Natural killer cell (primary cell): ENCODE measurements at places on chromosomes 1 and 21. TPM values are rescaled to one million over a fixed set of nuclear protein-coding genes. Genes with fewer than 3 reads are reported as not detected.

Gene SNRNP40
- 60.3 TPM for total RNA-seq

Gene LAMC2
- total RNA-seq = not detected

Gene OR2T8
- total RNA-seq = not detected

Gene SAMD13
- not detected for total RNA-seq

Gene GPR157
- total RNA-seq = 1.2 TPM

Gene KRTAP7-1
- total RNA-seq = not detected

DNA sequence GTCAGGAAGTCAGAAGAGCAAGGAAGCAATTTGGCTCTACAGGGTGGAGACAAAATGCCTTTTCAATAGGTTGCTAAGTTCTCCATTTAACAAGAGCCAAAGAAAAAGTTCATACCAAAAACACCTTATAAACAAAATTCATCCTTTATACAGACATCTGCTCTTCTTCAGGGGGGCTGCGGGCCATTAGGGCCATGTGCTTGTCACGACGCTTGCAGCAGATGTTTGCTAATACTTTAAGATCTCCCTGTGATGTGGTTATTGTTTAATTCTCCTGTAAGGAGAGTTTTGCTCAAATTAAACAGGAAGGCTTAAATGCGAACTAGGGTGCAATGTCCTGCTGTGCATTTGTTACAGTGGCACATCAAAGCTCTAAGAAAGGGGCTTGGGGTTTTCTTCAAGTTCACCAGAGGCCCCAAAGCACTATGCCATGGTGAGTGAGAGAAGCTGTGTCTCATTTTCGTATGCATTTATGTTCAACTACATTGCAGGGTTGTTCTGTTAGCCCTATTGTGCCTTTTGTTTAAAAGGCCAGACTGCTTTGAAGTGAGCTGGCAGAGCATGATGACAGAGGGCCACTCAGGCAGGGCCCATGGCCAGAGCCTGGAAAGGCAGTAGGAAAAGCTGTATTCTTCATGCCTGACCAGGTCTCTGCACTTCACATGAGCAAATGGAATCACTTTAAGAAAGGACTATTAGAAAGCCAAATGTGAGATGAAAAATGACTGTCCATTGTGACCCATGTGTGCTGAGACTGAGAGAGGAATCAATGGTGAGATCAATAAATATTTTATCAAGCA, 24.8 kb upstream of the NTPCR start:
- H3K27ac ChIP-seq = no peak overlapping the region
- H3K4me3 ChIP-seq = no peak overlapping the region
- no peaks in the 10 kb centered on the region for H3K36me3 ChIP-seq
- peak; percentile 55 for DNase-seq
- H3K27me3 ChIP-seq = no peaks in the 10 kb centered on the region
- H3K4me1 ChIP-seq = peaks cover 26% of the 10 kb centered on the region

GRCh38 chr1:6102532-6102845, 56.8 kb downstream of the KCNAB2 start:
- no peak overlapping the region for H3K27ac ChIP-seq
- no peaks in the 10 kb centered on the region for H3K27me3 ChIP-seq
- no peak overlapping the region for H3K4me3 ChIP-seq
- no peaks in the 10 kb centered on the region for H3K4me1 ChIP-seq

GRCh38 chr1:108609483-108610049, 49.7 kb downstream of the EEIG2 start:
- no peak for DNase-seq
- peaks cover 30% of the 10 kb centered on the region for H3K36me3 ChIP-seq
- H3K27ac ChIP-seq = no peak overlapping the region
- H3K27me3 ChIP-seq = no peaks in the 10 kb centered on the region
- no peak overlapping the region for H3K4me3 ChIP-seq

DNA sequence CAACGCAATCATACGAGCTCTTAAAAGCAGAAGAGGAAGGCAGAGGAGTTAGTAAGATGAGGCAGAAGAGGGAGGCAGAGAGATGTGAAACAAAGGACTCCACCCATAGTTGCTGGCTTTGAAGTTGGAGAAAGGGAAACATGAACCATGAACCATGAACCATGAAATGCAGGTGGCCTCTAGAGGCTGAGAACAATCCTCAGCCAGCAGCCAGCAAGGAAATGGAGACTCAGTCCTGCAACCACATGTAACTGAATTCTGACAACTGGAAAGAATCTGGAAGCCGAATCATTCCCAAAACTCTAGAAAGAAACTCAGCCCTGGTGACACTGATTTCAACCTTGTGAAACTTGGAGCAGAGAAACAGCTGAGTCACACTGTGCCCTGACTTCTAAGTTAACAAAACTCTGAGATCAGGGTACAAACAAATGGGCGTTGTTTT, 10.1 kb downstream of the DIPK1A start:
- no peak for DNase-seq
- H3K36me3 ChIP-seq = no peaks in the 10 kb centered on the region
- peak overlapping the region; percentile 29 for H3K27ac ChIP-seq
- H3K4me1 ChIP-seq = peaks cover 24% of the 10 kb centered on the region
- H3K27me3 ChIP-seq = no peaks in the 10 kb centered on the region
- H3K4me3 ChIP-seq = no peak overlapping the region

- H3K36me3 ChIP-seq = no peaks in the 10 kb centered on the region
- no peak for DNase-seq
- H3K27ac ChIP-seq = no peak overlapping the region
- no peak overlapping the region for H3K4me3 ChIP-seq
- H3K4me1 ChIP-seq = peaks cover 36% of the 10 kb centered on the region
Observed at GRCh38 chr21:35225573-35225972, 176.5 kb upstream of the RUNX1 start.

- no peak overlapping the region for H3K4me3 ChIP-seq
- H3K27ac ChIP-seq = no peak overlapping the region
- no peaks in the 10 kb centered on the region for H3K4me1 ChIP-seq
- DNase-seq = no peak
- no peaks in the 10 kb centered on the region for H3K27me3 ChIP-seq
Observed at GRCh38 chr21:26946744-26947446, 20.0 kb downstream of the ADAMTS5 start.

DNA sequence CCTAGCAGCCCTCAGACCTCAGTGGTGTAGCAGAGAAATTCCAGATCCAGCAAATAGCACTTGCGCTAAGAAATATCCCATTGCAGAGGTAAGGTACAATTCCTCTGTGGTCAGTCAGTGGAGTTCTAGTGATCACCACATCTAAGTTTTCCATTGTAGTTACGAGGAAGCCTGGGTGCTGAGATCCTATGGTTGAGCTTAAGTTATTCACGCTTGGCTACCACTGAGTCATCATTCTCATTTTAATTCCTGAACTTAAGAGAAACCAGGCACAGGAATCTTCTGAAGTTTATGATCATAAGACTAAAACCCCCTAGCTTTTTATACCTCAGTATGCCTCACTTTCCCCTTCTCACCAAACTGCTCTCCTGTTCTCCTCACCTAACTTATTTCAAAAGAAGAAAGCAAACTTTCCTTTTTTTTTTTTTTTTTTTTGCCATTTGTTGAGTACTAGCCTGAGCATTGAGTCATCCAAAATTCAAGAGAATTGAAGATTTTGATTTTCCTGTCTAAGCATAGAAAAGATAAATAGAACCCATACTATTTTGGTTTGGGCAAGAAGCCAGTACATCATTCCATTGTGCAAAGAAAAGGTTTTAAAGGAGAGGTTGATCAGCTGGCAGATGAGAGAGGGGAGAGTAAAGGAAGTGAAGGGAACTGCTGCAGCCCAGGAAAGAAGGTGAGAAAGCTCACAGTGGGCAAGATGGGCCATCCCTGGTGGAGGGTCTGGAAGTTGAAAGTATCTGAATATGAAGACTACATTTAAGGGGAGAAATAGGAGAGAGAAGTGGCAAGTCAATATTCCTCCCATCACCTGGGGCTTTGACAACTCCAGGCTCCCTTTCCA, 39.9 kb downstream of the SERBP1 start:
- H3K27me3 ChIP-seq = no peaks in the 10 kb centered on the region
- H3K27ac ChIP-seq = no peak overlapping the region
- no peak overlapping the region for H3K4me3 ChIP-seq
- peaks cover 39% of the 10 kb centered on the region for H3K36me3 ChIP-seq

GRCh38 chr1:208537198-208537597, 293.0 kb upstream of the PLXNA2 start:
- no peak for DNase-seq
- H3K27ac ChIP-seq = no peak overlapping the region
- H3K4me3 ChIP-seq = no peak overlapping the region
- no peaks in the 10 kb centered on the region for H3K27me3 ChIP-seq

- DNase-seq = no peak
- H3K4me1 ChIP-seq = peaks cover 25% of the 10 kb centered on the region
- H3K27ac ChIP-seq = no peak overlapping the region
Observed at GRCh38 chr21:42257091-42257765, 38.3 kb downstream of the ABCG1 start.

GRCh38 chr1:245932302-245932972, 574.6 kb downstream of the SMYD3 start:
- H3K27me3 ChIP-seq = no peaks in the 10 kb centered on the region
- no peak for DNase-seq
- no peaks in the 10 kb centered on the region for H3K4me1 ChIP-seq
- H3K36me3 ChIP-seq = no peaks in the 10 kb centered on the region
- H3K27ac ChIP-seq = no peak overlapping the region

DNA sequence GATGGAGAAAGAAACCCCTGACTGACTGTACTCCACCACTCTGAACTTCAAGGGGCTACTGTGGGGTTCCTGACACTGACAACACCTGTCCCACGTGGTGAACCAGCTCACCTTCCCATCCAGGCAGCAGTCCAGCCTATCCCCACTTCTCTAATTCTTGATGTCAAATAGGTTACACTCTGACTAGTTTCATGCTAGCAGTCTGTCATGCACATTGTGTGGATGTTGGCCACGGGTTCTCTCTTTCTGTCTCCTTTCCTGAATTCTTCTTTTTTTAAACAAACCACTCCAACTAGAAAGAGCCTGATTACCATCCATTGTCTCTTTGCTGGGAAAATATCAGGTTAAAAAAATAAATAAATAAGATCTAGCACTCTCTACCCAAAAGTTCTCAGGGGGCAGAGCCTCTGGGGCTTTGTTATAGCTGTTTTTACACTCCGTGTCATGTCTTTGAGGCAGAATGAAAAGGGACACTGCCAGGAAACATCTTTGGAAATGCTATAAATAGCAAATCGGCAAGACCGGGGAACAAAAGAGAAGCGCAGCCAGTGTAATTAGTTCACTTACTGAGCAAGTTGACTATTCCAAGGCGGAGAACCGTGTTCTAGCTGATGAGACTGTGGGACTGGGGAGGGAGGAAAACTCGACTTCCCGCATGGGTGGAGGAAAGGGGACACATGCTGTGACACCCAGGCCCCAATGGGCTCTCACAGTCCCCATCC, 356.1 kb downstream of the OMA1 start:
- H3K4me1 ChIP-seq = no peaks in the 10 kb centered on the region
- no peaks in the 10 kb centered on the region for H3K27me3 ChIP-seq
- no peak overlapping the region for H3K27ac ChIP-seq
- no peak overlapping the region for H3K4me3 ChIP-seq
- DNase-seq = no peak

- H3K27me3 ChIP-seq = no peaks in the 10 kb centered on the region
- peak; percentile 14 for DNase-seq
- H3K27ac ChIP-seq = no peak overlapping the region
- H3K4me3 ChIP-seq = no peak overlapping the region
- H3K36me3 ChIP-seq = no peaks in the 10 kb centered on the region
Observed at GRCh38 chr1:53345996-53346813, 18.3 kb upstream of the LRP8 start.

- peaks cover 32% of the 10 kb centered on the region for H3K4me1 ChIP-seq
- no peak overlapping the region for H3K4me3 ChIP-seq
- H3K36me3 ChIP-seq = peaks cover 19% of the 10 kb centered on the region
- DNase-seq = peak; percentile 93
- no peaks in the 10 kb centered on the region for H3K27me3 ChIP-seq
Observed at GRCh38 chr1:161227196-161227871, 1.5 kb downstream of the TOMM40L start.

- no peak overlapping the region for H3K4me3 ChIP-seq
- H3K4me1 ChIP-seq = peaks cover 18% of the 10 kb centered on the region
- H3K27ac ChIP-seq = no peak overlapping the region
- H3K27me3 ChIP-seq = peaks cover 3% of the 10 kb centered on the region
Observed at GRCh38 chr1:86503406-86504136, 34.8 kb downstream of the CLCA1 start.

GRCh38 chr1:65339866-65340468, 30.6 kb downstream of the DNAJC6 start:
- no peak for DNase-seq
- H3K4me1 ChIP-seq = no peaks in the 10 kb centered on the region
- H3K36me3 ChIP-seq = no peaks in the 10 kb centered on the region
- H3K4me3 ChIP-seq = no peak overlapping the region

GRCh38 chr21:28799926-28800325, 192.8 kb downstream of the LTN1 start:
- H3K4me1 ChIP-seq = peaks cover 5% of the 10 kb centered on the region
- DNase-seq = no peak
- no peak overlapping the region for H3K4me3 ChIP-seq
- H3K36me3 ChIP-seq = peaks cover 9% of the 10 kb centered on the region
- no peak overlapping the region for H3K27ac ChIP-seq

DNA sequence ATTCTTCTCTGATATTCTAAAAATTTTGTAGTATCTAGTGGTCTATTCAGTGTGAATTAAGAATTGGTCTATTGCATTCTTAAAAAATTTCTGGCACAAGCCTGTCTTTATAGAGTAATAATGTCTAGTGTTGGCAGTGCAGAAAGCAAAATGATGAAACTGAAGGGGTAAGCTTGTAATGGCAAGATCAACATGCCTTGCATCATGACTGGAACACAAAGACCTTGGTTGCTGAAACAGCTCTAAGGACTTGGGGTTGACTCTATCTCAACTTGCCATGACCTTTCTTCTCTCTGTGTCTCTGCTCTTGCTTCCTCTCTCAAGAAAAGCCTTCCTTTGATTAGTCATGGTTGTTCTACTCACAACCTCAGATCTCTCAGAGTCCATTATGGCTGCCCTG, 46.8 kb upstream of the PROX1 start:
- H3K27me3 ChIP-seq = no peaks in the 10 kb centered on the region
- H3K4me1 ChIP-seq = no peaks in the 10 kb centered on the region
- H3K27ac ChIP-seq = no peak overlapping the region
- DNase-seq = no peak
- no peaks in the 10 kb centered on the region for H3K36me3 ChIP-seq

DNA sequence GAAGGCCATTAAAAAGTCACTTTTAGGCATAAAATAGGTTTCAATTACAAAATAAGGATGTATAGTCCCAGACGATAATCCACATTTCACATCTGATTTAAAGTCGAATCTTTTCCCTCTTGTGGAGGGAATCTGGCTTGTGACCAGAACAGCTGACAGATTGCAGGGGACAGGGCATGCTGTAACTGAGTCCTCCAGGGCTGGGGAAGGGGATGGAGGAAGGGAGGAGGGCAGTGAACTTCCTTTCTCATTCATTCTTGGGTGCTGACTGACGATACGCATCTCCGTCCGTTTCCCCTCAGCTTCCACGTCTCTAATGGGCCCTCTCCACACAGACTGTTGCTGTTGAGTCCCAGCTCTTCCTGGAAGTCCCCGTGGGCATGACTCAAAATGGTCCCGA, 108.1 kb upstream of the CSF3R start:
- H3K4me1 ChIP-seq = no peaks in the 10 kb centered on the region
- H3K4me3 ChIP-seq = no peak overlapping the region
- no peaks in the 10 kb centered on the region for H3K36me3 ChIP-seq
